GM13976 (cell line): ENCODE measurements at places on chromosomes 2 and 18.
A peak's percentile ranks its signal among the peaks of the same experiment; 100 is the strongest.

DNA sequence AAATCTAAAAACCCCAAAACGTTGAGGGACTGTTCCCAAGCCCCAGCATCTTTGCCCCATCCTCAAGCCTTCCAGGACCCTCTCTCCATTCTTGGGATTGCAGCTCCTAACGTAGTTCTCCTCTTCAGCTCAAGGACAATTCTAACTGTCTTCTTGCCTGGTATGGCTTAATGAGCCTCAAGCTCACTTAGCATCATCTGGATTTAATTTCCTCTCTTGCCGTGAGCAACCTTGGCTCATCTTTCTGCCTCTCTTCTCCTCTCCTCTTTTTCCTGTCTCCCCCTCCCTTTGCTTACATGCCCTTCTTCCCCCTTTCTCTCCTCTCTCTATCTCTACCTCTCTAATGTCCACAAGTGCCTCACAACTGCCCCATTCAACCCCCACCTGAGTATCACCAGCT is 44.2 kb downstream of the TACR1 start:
- no peak for DNase-seq

DNA sequence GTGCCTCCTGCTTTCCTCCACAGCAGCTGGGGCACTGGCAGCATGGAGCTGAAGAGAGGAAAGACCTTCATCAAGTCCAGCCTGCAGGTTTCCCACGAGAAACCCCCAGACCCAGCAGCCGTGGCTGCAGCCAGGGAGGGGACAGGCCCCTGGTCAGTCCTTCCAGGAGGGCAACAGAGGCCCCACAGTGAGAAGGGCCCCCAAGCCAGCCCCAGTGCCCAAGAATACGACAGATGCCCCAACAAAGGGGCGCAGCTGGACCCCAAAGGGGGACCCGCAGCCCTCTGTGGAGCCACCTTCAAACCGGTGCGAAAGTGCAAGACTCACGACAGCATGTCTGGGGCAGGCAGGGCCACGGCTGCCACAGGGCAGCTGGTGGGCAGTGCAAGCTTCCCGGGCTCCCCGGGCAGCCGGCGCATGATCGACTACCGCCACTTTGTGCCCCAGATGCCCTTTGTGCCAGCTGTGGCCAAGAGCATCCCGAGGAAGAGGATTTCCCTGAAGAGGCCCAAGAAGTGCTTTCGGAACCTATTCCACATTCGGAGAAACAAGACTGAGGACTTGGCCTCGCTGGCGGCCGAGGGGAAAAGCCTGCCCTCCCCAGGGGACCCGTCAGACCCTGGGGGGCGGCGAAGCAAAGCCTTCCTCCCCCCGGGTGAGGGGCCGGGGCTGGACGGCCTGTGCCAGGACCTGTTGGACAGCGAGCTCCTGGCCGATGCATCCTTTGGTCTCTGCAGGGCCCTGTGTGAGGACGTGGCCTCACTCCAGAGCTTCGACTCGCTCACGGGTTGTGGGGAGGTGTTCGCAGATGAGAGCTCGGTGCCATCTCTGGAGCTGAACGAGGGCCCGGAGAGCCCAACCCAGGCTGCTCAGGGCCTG is 6.9 kb downstream of the AMER3 start:
- no peak for DNase-seq

- no peak for DNase-seq
These were observed 196.1 kb upstream of the ZEB2 start for GRCh38 chr2:144715992-144716391.

DNA sequence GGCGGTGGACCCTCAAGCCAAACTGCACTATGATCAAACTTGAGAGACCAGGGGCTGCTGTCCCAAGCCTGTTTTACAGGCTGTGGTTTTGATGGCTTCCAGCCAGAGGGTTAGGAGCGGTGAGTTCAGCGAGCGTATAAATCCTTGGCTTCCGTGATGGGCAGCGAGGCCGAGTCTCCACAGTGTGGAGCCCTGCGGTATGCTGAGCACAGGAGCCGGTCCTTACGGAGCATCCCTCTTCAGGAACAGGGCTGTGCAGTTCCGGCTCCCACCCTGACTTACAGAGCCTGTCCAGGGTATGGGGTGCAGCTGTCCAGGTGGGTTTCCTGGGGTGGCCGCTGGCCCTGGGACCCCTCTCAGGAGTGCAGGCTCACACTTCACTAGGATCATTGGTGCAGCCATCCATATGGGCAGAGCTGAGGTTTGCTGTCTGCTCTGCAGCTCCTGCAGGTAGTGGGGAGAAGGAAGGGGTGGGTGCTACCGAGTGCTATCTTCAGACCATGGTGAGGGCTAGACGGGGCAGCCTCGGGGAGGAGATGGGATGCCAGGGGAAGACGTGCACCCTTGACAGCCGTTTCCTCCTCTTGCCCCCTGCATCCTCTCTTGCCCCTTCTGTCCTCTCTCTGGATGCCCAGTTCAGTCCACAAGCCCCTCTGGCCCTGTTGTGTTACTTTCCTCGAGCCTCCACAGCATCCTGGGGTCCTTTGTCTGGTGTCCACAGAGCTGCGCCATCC is 104.3 kb downstream of the FAM210A start:
- DNase-seq, result no peak

DNA sequence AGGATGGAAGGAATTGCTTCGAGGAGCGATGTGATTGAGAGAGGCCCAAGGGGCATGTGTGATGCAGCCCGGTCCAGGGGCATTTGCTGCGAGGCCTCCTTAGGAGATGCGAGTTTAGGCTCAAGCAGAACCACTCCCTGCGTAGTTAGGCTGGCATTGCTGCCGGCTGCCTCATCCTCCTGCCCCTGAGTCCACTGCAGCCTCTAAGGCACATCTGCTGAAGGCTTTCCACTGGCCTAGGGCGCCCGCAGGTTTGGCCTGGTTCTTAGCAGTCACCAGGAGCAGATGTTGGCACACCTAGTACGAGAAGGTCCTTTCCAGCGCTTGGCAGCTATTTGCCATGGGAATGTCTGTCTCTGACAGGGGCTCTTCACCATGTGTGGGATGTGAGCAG is 20.7 kb downstream of the INPP5D start:
- no peak for DNase-seq

- DNase-seq, result no peak
These were observed 62.1 kb downstream of the SCN3A start for GRCh38 chr2:165141601-165142354.

DNA sequence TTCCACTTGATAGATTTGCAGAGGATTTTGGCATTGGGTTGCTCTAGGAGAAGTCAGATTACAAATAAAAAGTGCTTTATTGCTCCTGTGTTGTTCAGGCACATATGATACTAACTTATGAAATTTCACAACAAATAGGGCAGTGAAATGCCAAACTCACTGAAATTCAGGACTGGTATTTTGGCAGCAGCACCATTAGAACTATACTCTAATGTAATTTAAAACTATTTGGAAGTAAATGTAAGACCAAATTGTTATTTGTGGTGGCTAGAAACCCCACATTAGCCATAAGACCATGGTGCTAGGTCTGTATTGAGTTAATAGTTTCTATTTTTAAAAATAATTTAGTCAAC is 57.2 kb downstream of the SPTBN1 start:
- no peak for DNase-seq

- no peak for DNase-seq
These were observed 36.5 kb downstream of the RHOB start for GRCh38 chr2:20483194-20483895.

- no peak for DNase-seq
These were observed 132.1 kb upstream of the STON1 start for GRCh38 chr2:48397846-48398245.

DNA sequence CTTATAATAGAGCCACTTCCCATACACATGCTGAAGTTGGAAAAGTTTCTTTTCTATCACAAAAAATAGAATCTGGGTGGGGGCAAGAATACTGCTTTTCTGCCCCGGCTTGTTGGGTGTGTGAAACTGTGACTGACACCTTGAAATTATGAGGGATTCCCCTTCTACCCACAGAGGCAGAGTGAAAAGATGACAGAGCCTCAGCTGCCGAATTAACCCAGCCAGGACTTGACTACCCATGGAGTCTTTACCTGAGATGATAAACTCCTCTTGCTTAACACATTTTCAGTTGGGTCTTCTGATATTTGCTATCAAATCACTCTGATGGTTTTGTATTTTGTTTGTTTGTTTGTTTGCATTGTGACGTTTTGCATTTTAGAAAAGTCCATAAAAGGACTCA is 66.0 kb upstream of the PMAIP1 start:
- peak; percentile 56 for DNase-seq

- no peak for DNase-seq
These were observed 766.1 kb upstream of the SALL3 start for GRCh38 chr18:78213361-78213994.

DNA sequence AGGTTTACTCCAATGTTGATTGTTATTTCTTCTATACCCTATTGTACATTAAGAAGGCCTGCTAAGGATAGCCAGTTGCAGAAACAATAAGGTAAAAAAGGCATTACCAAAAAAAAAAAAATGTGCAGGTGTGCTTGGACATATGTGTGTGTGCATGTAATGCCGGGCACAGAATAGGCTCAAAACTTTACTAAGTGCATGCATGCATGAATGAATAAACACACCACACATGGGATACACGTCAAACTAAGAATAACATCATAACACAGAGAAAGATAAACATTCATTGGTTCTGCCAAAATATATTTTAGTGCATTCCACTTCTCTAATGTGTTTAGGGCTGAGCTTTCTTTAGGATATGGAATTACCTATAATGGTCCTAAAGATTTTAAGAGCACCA is 298.2 kb downstream of the TCF4 start:
- DNase-seq, result no peak

DNA sequence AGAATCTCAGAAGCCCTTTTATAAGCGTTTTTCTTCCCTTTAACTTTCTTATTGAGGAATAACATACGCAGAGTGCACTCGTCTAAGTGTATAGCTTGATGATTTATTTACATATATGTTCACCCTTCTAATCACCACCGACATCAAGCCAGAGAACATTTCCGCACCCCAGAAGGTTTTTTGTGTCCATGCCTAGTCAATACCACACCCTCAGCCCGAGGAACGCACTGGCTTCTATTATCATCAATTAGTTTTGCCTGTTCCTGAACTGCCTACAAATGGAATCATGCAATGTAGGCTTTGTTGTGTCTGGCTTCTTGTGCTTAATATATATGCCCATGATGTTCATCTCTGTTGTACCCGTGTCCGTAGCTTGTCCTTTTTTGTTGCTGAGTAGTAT is 27.7 kb downstream of the SDC1 start:
- no peak for DNase-seq

DNA sequence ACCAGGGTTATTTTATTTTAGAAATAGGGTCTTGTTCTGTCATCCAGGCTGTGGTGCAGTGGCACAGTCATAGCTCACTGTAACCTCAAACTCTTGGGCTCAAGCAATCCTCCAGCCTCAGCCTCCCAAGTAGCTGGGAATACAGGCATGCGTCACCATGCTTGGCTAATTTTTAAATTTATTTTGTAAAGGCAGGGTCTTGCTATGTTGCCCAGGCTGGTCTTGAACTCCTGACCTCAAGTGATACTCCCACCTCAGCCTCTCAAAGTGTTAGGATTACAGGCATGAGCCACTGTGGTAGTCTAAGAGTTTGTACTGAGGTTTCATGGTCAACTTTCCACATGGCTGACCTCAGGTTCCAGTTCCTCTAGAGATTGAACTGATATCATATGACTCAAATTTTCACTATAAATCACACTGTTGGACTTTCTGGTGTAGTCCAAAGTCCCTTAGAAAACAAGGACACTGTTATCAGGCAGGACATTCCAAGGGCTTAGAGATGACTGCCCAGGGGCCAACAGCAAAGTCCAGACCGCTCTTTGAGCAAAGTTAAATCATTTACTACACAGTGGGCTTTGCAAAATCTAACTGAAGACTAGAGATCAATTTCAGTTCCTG is 82.0 kb upstream of the MEX3C start:
- DNase-seq, result peak; percentile 24

DNA sequence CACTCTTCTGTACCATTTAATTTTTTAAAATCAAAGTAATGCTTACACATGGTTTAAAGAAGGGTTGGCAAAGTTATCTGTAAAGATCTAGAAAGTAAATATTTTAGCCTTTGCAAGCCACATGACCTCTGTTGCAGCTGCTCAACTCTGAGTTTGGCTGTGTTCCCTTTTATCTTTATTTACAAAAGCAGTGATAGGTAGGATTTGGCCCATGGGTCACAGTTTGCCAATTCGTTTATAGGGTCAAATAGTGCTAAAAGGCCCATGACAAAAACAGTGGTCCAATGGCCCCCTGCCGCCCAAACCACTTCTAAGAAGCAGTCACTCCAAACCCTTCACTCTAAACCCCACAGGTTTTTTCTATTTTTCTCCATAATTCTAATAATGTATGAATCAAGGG is 124.8 kb downstream of the PARD3B start:
- no peak for DNase-seq
